ENCODE measurements at places on chromosomes 7 and 10. TPM values are rescaled to one million over a fixed set of nuclear protein-coding genes. Genes with fewer than 3 reads are reported as not detected.

- DNase-seq = no peak
- no peaks in the 10 kb centered on the region for H3K36me3 ChIP-seq
- peaks cover 20% of the 10 kb centered on the region for H3K4me1 ChIP-seq
- peak overlapping the region; percentile 96 for H3K4me3 ChIP-seq
- peak overlapping the region; percentile 100 for H3K27ac ChIP-seq
Measured at GRCh38 chr10:43137717-43138020, 576 bp upstream of the CSGALNACT2 start.

Gene C10orf67
- 0.11 TPM for total RNA-seq

GRCh38 chr7:134042307-134042706 lies 84.8 kb upstream of the LRGUK start:
- H3K36me3 ChIP-seq = no peaks in the 10 kb centered on the region
- no peak overlapping the region for H3K27ac ChIP-seq
- H3K4me3 ChIP-seq = no peak overlapping the region
- DNase-seq = no peak
- no peaks in the 10 kb centered on the region for H3K27me3 ChIP-seq

DNA sequence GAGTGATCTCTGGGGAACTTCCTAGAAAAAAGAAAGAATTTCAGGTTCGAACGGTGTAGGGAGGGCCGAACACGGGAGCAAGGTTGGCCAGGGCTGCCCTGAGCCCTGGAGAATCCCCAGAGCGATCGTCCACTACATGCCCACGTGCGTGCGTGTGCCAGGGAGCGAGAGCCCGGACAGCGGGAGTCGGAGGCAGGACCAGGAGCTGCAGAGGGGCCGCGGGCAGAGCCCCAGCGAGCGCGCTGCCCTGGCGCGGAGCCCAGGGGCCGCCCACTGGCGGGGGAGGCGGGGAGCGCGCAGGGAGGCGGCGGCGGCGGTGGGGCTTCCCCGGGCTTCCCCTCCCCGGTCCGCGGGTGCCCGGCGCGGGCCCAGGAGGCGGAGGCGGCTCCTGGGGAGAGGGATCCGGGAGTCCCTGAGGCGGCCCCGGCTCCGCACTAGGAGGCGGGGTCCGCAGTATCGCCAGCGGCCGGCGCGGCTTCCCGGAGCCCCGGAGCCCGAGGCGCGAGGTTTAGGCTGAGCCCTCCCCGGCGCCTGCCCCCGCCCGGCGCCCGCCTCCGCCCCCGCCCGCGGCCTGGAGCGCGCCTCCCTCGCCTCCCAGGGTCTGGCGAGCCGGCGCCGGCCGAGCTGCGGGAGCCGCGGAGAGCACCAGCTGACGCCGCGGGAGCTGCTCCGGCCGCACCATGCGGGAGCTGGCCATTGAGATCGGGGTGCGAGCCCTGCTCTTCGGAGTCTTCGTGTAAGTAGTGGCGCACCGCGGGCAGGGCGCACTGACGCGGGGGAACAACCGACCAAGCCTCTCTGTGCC lies at the start of gene PLPP4:
Gene PLPP4, plus strand, starts transcription at position 602 of the 805 bp plus-strand sequence. Its CDS starts 79 bp downstream, at position 681.
- H3K27ac ChIP-seq = peak within 1 kb of the TSS; percentile 81
- no peaks in the 10 kb centered on the region for H3K36me3 ChIP-seq
- peaks cover 18% of the 10 kb centered on the region for H3K4me1 ChIP-seq
- H3K4me3 ChIP-seq = peak within 1 kb of the TSS; percentile 88
- H3K27me3 ChIP-seq = peaks cover 91% of the 10 kb centered on the region

- H3K27me3 ChIP-seq = no peaks in the 10 kb centered on the region
- H3K27ac ChIP-seq = peak overlapping the region; percentile 5
- H3K4me1 ChIP-seq = peaks cover 9% of the 10 kb centered on the region
- H3K4me3 ChIP-seq = peak overlapping the region; percentile 72
- DNase-seq = no peak
Measured at GRCh38 chr10:13298748-13299436, 972 bp downstream of the PHYH start.

DNA sequence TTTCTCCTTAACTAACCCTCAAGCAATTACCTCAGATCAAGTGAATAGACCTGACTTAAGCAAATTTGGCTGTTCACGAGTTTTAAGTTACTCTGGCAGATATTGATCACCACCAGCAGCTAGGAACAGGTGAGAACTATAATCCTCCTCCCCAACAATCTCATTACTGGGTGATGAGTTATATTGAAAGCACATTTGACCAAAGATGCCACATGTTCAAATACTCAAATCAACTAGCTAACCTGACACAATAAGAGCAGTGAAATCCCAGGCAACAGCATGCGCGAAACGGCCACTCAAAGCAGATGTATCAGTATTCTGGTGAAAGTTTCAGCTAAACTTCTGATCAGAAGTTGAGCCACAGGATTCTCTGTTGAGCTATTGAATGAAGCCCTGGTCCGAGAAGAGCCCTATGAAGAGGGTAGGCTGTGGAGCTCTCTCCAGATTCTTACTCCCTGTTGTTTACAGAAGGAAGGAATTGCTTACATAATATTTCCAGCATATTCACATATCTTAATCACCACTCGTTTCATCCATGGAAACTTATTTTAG lies 52.6 kb downstream of the CAV1 start:
- H3K27me3 ChIP-seq = no peaks in the 10 kb centered on the region
- no peak overlapping the region for H3K4me3 ChIP-seq
- H3K27ac ChIP-seq = peak overlapping the region; percentile 38

DNA sequence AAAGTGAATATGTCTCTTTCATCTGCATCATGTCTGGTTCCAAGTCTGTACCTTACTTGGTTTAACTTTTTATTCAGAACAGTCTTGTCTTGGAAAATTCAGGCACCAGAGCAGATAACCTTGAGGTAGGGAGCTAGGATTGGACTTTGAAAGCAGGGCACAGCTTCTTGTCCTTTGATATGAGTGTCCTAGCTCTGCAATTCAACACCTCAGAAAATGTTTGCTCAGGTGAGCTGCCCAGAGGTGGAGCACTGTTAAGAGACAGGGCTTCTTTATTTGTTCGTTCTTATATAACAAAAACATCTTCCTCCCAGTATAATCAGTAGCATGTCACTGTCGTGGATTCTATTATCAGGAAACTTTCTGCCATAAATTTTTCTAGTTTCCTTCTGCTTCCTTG lies 118.3 kb downstream of the LRRC4 start:
- no peaks in the 10 kb centered on the region for H3K27me3 ChIP-seq
- peaks cover 2% of the 10 kb centered on the region for H3K4me1 ChIP-seq
- DNase-seq = no peak
- no peak overlapping the region for H3K4me3 ChIP-seq

Gene CRHR2
- not detected for total RNA-seq

Gene MEIG1
- 0.77 TPM for total RNA-seq

- H3K27me3 ChIP-seq = no peaks in the 10 kb centered on the region
- DNase-seq = no peak
- H3K27ac ChIP-seq = peak overlapping the region; percentile 56
- peaks cover 60% of the 10 kb centered on the region for H3K4me1 ChIP-seq
- no peaks in the 10 kb centered on the region for H3K36me3 ChIP-seq
Measured at GRCh38 chr7:46610746-46611145, 689.7 kb upstream of the IGFBP3 start.

DNA sequence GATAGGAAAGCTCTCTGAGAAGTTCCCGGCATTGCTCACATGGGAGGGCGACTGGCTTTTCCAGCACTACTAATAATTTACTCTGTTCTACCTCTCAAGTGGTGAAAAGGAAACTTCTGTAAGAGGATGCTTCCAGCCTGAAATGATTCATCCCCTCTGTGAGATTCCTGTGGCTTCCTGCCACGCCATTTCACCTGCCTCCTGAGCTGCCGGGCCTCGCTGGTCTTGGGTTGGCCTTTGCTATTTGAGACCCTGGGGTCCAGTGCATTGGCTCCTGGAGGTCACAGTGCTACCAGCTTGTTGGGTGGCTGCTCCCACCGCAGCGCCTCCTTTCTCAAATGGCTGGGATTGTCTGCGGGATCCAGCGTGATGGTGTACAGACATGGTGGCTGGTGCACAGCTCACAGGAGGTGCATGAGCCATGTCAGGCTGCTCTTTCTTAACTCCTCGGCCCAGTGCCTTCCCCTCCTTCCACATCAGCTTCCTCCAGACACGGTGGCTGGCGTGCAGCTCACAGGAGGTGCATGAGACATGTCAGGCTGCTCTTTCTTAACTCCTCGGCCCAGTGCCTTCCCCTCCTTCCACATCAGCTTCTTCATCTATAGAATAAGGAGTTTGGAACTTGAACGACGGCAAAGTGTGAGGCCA lies 42.9 kb upstream of the PCBD1 start:
- H3K4me1 ChIP-seq = peaks cover 52% of the 10 kb centered on the region
- H3K27ac ChIP-seq = no peak overlapping the region
- H3K36me3 ChIP-seq = no peaks in the 10 kb centered on the region

- H3K36me3 ChIP-seq = no peaks in the 10 kb centered on the region
- DNase-seq = no peak
- H3K27me3 ChIP-seq = no peaks in the 10 kb centered on the region
- no peaks in the 10 kb centered on the region for H3K4me1 ChIP-seq
- H3K4me3 ChIP-seq = no peak overlapping the region
- no peak overlapping the region for H3K27ac ChIP-seq
Measured at GRCh38 chr7:42946627-42946950, 14.4 kb downstream of the MRPL32 start.

Gene LOXL4
- 7.9 TPM for total RNA-seq

Gene A1CF
- total RNA-seq = 0.07 TPM

Gene ADRB1
- total RNA-seq = 0.18 TPM

- H3K27me3 ChIP-seq = no peaks in the 10 kb centered on the region
- no peak overlapping the region for H3K4me3 ChIP-seq
- no peak overlapping the region for H3K27ac ChIP-seq
- peaks cover 51% of the 10 kb centered on the region for H3K4me1 ChIP-seq
- no peak for DNase-seq
Measured at GRCh38 chr10:33520223-33520622, 185.8 kb upstream of the NRP1 start.

DNA sequence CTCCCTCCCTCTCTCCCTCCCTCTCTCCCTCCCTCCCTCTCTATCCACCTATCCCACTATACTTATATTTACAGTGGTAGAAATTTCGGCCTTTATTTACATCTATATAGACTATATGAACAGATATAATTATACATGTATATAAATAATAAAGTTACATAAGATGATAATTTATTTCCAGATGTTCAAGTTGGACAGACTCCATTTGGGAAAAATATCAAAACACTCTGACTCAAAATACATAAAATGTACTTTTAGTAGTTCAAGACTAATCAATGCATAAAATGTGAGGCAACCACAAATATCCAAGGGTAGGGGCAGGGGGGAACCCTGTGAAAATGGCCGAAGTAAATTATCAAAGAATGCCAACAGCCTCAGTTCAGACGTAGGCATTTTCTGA lies 203.0 kb downstream of the FANK1 start:
- no peak overlapping the region for H3K27ac ChIP-seq
- H3K36me3 ChIP-seq = no peaks in the 10 kb centered on the region
- no peak overlapping the region for H3K4me3 ChIP-seq
- peaks cover 7% of the 10 kb centered on the region for H3K27me3 ChIP-seq

DNA sequence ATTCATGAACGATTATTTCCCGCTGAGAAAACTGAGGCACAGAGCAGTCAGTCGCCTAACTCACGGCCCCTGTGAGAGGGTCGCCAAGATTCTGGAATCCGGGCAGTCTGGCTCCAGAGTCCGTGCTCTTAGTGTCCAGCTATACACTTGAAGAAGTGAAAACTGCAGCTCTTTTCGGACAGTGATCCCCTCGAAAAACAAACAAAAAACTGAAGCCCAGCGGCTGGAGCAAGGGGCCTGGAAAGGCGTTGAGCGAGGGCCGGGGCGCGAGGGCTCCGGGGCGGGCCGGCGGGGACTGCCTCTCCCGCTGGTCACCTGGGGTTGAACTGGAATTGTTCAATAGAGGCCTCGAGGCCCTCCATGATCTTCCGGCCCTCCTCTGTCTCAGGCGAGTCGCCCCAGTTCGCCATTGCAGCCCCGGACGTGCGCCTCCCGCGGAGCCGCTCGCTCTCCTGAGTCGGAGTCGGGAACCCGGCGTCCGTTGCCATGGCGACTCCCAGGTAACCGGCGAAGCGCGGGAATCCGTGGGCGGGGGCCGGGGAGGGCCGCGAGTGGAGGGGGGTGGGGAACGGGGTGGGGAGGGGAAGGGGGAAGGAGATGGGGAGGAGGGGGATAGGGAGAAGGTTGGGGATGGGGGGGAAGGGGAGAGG lies 881 bp downstream of the C10orf67 start:
- peaks cover 37% of the 10 kb centered on the region for H3K27me3 ChIP-seq
- no peak overlapping the region for H3K27ac ChIP-seq
- peaks cover 18% of the 10 kb centered on the region for H3K4me1 ChIP-seq
- H3K36me3 ChIP-seq = no peaks in the 10 kb centered on the region

DNA sequence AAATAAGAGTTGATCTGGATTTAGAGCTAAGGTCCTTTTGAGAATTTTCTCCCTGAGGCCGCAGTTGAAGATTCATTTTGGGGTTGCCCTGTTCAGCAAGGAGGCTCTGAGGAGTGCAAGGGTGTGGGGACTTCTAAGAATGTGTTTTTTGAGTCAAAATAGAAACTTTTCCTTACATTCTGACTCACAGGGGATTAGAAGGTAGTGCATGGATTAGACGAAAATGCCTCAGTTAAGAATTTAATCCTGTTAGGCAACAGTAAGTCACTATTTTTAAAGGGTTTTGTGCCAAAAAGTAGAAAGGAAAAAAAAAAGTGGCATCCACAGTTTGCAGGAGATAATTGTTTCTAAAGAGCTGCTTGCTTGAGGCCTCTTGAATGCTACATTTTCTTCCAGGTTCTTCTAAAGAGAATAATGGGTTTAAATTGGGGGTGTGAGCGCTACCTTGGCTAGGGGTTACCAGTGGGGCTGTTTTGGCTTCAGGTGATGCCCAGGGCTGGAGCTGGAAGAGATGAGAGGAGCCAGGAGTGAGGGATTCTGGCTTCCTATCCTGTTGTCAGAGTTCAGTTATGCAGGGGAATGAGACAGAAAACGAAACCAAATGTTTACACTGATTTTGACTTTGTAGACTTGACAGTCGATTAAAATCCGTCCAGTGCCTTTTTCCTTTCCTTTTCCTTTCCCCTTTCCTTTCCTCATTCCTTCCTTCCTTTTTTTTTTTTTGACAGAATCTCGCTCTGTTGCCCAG lies 52.9 kb downstream of the BAMBI start:
- peaks cover 52% of the 10 kb centered on the region for H3K4me1 ChIP-seq
- peak overlapping the region; percentile 92 for H3K27ac ChIP-seq
- no peak for DNase-seq
- H3K36me3 ChIP-seq = peaks cover 2% of the 10 kb centered on the region
- peak overlapping the region; percentile 7 for H3K4me3 ChIP-seq

GRCh38 chr7:50661345-50662040 lies 96.3 kb upstream of the DDC start:
- H3K27ac ChIP-seq = no peak overlapping the region
- no peak overlapping the region for H3K4me3 ChIP-seq
- H3K4me1 ChIP-seq = peaks cover 7% of the 10 kb centered on the region
- peaks cover 8% of the 10 kb centered on the region for H3K36me3 ChIP-seq

Gene COL26A1
- total RNA-seq = 109 TPM

Gene GJD4
- not detected for total RNA-seq

Gene CFAP43
- total RNA-seq = 1.0 TPM

DNA sequence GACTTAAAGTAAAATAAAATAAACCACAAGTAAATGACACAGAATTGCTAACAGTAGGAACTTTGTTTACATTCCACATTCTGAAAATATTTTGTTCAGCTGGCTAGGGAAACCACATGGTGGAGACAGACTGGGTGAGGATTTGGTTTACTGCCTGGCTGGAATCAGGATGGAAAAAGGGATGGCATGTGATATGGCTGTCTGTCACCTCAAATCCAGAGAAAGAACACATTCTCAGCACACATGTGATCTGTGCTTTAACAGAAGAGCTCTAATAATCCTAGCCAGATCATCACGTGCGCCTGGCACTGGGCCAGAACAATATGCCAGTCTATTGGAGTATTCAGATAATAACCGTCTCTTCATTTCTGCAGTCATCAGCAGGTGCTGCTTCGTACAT lies 90.9 kb upstream of the PIP4K2A start:
- no peak overlapping the region for H3K4me3 ChIP-seq
- no peaks in the 10 kb centered on the region for H3K36me3 ChIP-seq
- no peak overlapping the region for H3K27ac ChIP-seq
- no peak for DNase-seq

GRCh38 chr7:100614308-100614861 lies 2.0 kb downstream of the MOSPD3 start:
- no peak overlapping the region for H3K4me3 ChIP-seq
- H3K36me3 ChIP-seq = peaks cover 7% of the 10 kb centered on the region
- no peaks in the 10 kb centered on the region for H3K27me3 ChIP-seq
- H3K27ac ChIP-seq = no peak overlapping the region
- peaks cover 5% of the 10 kb centered on the region for H3K4me1 ChIP-seq

Data from mesothelial cell of epicardium (in vitro differentiated cells).